Daoy (cell line): ENCODE measurements at places on chromosomes 1 and 21. TPM values are rescaled to one million over a fixed set of nuclear protein-coding genes. Genes with fewer than 3 reads are reported as not detected.

RAB3B gene
- 2.2 and 2.7 TPM in 2 replicates for total RNA-seq

RCC2 gene
- total RNA-seq: 114 and 115 TPM in 2 replicates

RNF186 gene
- total RNA-seq: not detected in 2 replicates

NHLH1 gene
- total RNA-seq: not detected in 2 replicates

DNA sequence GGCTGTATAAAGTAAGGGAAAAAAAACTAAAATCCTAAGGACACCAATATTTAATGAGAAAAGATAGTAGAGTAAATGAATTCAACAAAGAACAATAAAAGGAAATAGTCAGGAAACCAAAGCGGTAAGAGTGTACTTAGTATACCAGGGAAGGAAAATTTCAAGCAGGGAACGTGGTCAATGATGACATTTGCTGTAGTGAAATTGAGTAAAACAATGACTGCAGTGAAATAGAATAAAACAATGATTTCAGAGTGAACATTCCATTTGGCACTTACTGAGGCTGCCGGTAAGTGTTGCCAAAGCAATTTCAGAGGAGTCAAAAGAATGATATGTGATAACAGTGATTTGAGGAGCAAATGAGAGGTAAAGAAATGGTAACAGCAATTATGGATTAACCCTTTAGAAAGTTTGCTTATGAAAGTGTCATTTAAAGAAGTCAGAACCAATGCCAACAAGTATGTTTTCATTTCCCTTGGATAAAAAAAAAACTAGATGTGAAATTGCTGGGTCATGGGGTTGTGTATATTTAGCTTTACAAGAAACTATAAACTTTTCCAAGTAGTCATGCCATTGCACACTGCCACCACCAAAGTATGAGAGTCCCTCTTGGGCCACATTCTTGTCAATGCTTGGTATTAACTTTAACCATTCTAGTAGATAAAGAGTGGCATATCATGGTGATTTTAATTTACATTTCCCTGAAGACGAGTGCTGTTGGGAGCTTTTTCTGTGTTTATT lies 50.5 kb downstream of the VCAM1 start:
- DNase-seq: no peak

DNA sequence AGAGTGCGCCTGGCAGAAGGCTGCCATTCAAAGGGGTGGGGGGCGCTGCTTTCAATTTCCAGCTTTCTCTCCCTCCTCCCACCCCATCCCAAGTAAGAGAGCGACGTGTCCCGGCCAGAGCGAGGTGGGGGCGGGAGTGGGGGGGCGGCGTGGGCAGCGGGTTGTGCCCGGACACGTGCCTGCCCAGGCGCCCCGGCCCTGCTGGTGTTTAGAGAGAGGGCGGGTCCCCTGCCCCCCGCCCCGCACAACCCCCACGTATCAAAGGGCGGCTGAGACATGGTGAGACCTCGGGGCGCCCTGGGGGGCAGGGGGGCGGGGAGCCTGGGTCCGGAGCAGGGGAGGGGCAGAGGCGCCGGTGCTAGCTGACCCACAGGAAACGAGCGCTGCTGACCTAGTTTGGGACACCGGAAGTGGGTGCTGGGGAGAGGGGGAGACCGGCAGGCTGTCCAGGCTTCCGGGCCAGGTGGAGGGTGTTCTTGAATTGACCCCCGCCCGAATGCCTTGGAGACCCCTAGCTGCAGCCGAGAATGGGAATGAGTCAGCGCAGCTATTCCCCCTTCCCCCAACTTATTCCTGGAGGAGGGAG lies 1.3 kb downstream of the ZBTB7B start:
- DNase-seq: peak; percentile 68

- DNase-seq: peak; percentile 13
These were observed 24.9 kb upstream of the CR1L start for GRCh38 chr1:207619871-207620542.

DNA sequence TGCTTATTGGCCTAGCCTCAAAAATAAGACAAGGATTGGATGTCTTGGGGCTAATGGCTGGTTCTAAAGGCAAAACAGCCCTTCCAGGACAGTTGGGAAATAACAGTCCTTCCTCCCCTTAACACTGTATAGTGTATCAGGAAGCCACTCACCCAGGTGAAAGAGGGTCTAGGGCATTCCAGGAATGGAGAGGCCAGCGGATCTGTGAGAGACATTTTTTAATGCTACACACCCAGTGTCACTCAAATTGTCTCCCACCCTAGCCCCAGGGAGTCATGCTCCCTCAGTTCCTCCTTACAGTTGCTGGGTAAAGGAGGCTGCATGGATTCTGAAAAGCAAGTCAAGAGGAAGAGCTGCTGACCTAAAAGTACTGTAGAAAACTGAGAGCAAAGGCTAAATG lies 24.1 kb upstream of the EXO1 start:
- no peak for DNase-seq
